ENCODE measurements at places on chromosomes 7 and 10. TPM values are rescaled to one million over a fixed set of nuclear protein-coding genes. Genes with fewer than 3 reads are reported as not detected.

Gene POLR2J
- total RNA-seq, result 35.8 TPM

Gene ZP3
- total RNA-seq, result 3.2 TPM

Gene JAKMIP3
- 0.28 TPM for total RNA-seq

Gene PYROXD2
- total RNA-seq, result 9.8 TPM

Gene PTCD1
- 4.8 TPM for total RNA-seq

Gene CAV1
- not detected for total RNA-seq
